Suppressor macrophage treated with lipopolysaccharide for 4 hours (primary cell): ENCODE measurements at places on chromosomes 12 and 14.

DNA sequence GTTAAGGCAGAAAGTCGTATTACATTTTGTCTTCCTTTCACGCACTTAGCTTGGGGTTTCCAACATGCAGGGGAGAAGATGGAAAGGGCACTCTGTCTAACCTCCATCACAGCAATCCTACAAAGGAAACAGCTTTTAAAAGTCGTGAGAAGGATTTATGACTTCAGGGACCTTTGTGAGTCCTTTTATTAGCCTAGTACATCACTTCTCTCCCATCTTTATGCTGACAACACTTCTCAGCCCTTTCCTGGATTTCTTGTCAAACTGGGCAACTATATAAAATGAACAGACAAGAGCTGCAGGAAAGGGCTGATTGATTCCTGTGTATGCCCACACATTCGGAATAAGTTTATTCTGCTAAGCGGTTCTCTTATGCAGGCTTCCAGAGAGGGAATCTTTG lies 159.0 kb downstream of the DERA start:
- no peak for DNase-seq

GRCh38 chr12:109716092-109716479 lies 2.5 kb downstream of the FAM222A start:
- no peak for DNase-seq

- DNase-seq = no peak
Measured at GRCh38 chr12:72366255-72366654, 94.1 kb downstream of the TRHDE start.

DNA sequence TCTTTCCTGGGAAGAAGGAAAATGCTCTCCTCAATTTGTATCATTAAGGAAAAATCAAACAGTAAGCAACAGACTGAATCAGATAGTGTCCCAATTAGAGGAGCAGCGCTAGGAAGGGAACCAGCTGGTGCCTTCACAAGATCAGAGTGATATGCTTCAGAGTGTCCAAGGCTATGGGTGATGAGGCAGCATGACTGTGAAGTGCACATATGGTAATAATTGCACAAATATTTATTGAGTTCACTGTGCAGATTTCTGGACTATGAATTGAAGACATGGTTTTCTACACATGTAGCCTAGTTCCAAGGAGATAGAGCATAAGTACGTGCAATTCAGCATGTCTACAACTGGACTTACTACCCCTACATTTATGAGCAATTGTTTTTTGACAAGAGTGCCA lies 78.8 kb upstream of the EVL start:
- DNase-seq = no peak

DNA sequence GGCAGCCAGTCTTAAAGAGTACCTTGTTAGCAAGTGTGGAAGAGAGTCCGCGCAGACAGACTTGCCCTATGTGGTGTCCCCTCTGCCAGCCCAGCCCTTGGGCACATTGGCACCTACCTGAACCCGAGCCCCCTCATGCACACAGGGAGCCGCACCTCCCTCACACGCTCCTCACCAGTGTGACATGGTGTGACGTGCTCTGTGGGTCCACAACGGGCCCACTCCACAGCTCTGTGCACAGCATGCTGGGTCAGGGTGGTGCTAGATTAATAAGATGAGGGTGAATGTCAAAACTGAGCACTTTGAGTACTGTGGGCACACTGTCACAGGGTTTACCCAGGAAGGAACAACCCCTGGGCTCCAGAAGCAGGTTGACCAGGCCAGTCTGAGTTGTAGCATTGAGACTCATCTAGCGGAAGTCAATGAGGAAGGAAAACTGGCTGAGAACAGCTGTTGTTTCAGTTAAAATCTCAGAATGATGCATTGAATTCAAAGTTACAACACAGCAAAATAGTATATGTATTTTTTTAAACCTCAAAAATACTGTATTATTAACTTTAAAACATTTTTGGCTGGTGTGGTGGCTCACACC lies 53.4 kb upstream of the AMN start:
- DNase-seq = peak; percentile 73

DNA sequence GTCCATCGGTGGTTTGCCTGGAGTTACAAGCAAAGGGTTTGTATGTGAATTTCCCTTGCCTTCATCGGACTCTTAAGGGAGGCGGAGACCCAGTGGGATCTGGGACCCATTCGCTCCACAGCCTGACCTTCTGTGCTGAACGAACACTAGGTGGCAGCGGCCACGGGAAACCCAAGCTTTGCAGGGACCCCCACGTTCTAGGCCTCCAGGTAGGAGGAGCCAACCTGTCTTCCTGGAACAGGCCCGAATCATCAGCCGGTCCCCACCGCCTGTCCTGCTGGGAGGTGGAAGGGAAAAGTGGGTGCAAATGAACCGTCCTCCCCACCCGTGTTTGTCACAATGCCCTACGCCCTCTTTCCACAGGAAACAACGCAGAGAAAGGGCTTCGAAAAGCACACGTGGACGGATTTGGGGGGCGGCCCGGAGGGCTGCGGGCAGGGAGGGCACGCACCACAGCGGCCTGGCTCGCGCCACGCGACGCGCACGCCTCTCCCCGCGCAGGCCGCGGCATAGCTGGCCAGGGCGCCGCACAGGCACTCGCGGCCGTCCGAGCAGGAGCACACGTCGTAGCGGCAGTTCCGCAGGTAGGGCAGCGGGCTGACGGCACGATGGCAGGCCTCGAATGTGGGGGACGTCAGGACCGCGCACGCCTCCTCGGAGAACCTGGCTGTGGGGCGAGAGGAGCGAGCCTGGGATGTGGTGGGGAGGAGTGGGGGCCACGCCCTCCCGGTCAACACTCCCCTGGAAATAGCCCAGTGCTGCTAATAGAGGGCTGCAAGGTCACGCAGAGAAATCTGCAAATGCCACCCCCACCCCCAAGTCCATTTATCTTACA lies 67.8 kb downstream of the VWF start:
- no peak for DNase-seq

DNA sequence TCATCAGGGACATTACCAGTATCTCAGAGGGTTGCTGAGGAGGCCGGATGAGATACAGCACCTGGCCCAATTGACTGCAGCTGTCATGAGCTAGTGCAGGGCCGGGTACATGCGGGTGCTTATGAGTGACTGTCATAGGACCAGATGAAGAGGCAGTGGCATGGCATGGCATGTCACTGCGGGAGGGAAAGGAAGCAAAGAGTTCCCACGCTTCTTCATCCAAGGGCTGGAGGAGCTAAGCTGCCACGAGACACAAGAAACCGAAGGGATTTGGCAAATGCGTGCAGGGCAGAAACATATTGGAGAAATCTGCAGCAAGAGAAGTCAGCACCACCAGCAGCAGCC lies 10.7 kb upstream of the GPX2 start:
- DNase-seq = no peak

GRCh38 chr12:51132693-51133092 lies 40.2 kb downstream of the TFCP2 start:
- no peak for DNase-seq

DNA sequence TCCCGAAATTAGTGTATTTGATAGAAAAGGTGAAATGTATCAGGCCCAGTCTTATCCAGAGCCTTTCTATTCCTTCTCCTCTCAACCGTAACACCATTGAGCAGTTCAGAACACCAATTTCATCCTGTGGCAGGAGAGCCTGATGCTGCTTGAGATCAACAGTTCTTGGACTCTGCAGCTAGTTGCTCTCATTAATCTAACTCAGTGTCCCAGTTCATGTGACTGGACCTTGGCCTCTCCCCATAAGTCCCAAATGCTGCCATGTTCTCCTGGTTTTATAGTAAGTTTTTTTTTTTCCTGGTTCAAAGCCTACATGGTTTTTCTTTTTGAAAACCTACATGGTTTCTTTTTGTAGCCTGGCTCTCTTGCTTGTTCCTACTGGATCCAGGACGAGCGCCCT lies 293.9 kb downstream of the ITPR2 start:
- no peak for DNase-seq

DNA sequence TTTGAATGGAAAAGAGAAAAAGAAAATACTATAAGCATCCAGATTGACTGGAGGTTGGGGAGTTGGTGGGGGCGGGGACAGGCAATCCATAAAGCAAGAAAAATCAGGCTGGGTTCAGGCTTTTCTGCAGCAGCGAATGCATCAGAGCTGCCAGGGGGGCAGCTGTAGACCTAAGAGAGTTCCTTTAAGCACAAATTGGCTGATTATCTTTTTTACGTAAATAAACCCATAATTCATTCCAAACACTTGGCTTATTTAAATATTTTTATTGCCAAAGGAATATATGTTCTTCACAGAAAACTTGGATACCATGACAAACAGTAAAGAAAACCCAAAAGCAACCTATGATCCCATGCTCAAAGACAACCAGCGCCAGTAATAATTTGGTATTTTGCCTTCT lies 10.2 kb downstream of the BDKRB2 start:
- no peak for DNase-seq

DNA sequence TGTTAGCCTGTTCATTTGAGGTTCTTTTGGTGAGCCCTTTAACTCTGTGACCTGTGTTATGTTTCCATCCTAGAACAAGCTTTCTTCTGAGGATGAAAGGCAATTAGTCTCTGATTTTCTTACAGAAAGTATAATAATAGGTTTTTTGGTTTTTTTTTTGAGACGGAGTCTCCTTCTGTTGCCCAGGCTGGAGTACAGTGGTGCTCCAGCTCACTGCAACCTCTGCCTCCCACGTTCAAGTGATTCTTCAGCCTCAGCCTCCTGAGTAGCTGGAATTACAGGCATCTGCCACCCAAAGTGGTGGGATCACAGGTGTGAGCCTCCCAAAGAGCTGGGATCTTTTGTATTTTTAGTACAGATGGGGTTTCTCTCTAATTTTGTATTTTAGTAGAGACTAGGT lies 52.7 kb upstream of the SYNE2 start:
- no peak for DNase-seq

- DNase-seq = no peak
Measured at GRCh38 chr12:2638273-2639019, 156.3 kb upstream of the FKBP4 start.

- peak; percentile 31 for DNase-seq
Measured at GRCh38 chr12:127145929-127146789, 1120.8 kb upstream of the TMEM132C start.

DNA sequence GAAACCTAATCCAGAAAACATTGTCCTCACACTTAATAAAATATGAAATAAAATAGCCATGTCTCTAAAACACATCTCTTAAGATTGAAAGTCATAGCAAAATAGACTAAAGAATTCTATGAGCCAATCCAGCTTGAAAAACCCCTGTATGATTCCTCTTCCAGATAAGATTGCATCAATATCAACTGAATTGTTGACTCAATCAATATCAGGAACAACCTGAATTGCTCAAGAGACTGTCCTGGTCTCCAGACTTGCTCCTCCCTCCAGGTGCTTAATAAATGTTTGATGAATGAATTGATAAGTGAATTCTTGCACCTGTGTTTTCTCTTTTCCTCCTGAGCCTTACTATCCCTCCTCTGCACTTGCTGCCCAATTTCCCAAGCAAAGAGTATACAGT lies 162.1 kb downstream of the NTF3 start:
- no peak for DNase-seq

- DNase-seq = peak; percentile 59
Measured at GRCh38 chr12:20368114-20368650, at the start of gene PDE3A. PDE3A (plus strand) TSS chr12:20368537; CDS start chr12:20369285, 748 bp downstream.

DNA sequence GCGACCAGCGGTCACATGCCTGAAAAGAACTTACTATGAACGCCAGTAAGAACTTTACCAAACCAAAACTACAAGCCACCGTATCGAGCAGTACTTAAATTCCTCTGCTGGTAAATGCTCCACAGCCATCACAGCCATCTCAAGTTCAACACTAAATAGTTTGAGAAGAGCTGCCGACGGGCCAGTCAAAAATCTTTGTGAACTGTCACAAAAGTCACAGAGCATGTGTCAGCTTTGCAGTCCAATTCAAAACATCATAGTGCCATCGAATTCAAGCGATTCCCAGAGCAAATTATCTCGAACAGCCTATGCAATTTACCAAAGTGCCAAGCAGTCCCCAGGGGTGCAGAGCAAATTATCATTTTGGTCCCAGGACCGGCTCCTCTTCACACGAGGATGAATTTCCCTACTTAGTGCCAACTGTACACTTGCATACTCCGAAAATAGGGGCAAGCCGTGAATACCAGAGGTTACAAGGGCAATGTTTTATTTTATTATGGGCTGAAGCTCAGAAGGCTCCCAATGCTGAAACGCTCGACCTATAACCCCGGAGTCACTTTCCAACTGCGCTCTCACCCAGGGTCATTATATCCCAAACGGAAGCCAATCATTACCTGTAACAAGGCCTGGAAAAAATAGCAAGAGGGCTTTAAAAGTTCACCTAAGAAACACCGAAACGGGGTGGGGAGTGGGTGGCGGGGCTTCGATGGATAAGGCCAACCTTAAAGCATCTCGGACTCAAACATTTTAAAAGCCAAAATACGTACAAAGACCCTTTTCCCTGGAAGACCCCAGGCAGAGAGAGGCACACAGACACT lies 1.1 kb downstream of the LRP6 start:
- peak; percentile 14 for DNase-seq
